ENCODE measurements at places on chromosomes 5 and 9.
A peak's percentile ranks its signal among the peaks of the same experiment; 100 is the strongest.

- DNase-seq, result no peak
Observed at GRCh38 chr5:141543053-141543452, 54.2 kb downstream of the PCDHGC5 start.

DNA sequence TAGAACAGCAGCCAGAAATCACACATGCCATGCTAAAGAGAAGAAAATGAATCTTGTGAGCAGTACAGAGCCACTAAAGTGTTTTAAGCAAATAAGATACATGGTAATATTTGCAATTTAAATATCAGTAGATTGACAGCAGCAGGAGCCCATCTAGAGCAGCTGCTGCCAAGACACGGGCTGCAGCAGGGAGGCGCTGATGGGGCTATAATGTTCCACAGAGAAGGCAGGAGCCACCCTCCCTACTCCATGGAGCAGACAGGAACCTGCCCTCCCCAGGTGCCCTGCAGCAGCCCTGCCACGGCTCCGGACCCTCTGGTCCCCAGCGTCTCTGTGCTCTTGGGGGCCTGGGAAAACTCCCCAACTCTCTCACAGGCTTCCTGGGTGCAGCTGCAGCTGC, 224.1 kb upstream of the ISL1 start:
- DNase-seq, result no peak

- no peak for DNase-seq
Observed at GRCh38 chr5:1321576-1321975, 23.3 kb downstream of the CLPTM1L start.

DNA sequence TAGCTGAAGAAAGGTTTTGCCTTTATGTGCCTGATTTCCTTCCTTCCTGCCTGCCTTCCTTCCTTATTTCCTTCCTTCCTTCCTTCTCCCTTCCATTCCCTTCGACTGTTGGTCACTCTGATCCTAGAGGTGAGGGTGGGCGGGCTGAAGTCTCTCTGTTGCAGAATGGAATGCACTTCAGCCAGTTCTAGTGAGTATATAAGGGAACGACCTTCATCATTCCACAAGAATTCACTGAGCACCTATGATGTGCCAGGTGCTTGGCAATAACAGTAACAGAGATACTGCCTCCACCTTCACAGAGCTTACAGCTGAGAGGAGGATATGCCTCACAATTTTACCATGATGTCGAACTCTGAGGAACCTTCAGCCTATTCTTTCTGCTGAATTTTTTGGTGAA, 8.7 kb upstream of the OR5C1 start:
- DNase-seq, result no peak

- DNase-seq, result no peak
Observed at GRCh38 chr9:94511134-94511954, 43.5 kb upstream of the PCAT7 start.

- DNase-seq, result no peak
Observed at GRCh38 chr9:130327781-130328348, 62.3 kb downstream of the HMCN2 start.

GRCh38 chr5:173581408-173582215, 34.8 kb downstream of the BOD1 start:
- DNase-seq, result peak; percentile 22

DNA sequence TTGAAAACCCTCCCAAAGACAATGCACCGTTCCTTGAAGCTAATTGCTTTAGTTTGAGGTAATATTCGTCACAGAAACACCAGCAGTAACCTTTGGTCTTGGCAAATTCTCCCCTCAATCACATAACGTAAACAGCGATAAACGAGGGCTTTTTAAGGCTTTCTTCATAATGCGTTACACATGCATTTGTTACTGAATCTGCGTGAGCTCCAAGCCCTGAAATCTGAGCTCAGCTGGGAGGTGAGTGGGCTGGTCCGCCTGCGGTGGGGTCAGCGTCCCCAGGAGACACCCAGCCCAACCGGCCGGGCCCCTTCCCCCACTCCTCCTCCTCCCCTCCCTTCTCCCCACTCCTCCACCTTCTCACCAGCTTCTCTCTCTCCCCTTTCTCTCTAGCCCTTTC, 91.1 kb downstream of the BARX1 start:
- DNase-seq, result no peak

DNA sequence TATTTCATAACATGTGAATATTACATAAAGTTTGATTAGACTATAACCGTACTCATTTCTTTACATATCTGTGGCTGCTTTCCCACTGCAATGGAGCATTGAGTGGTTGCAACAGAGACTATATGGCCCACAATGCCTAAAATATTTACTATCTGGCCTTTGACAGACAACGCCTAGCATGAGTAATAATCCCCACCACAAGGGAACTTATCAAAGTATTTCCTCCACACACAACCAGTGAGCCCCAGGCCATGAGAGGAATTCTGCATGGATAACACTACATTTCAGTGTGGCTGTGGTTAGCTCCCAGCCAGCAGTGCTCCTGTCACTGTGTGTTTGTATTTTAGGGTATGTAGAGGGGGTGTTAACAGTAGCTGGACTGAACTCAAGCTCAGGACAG, 54.8 kb downstream of the FAM81B start:
- DNase-seq, result no peak

DNA sequence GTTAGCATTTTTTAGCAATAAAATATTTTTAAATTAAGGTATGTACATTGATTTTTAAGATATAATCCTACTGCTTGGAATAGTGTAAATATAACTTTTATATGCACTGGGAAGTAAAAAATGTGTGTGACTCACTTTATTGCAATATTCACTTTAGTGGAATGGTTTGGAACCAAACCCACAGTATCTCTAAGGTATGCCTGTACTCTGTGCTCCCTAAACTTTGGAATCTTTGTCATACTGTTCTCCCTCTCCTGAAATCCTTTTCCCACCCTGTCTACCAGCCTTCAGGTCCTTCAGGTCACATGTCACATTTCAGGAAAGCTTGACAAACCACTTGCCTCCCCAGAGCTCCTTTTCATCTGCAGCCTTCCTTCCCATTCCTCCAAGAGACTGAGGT, 308.7 kb downstream of the SPOCK1 start:
- no peak for DNase-seq

GRCh38 chr5:170491479-170491878, 12.3 kb upstream of the KCNIP1 start:
- no peak for DNase-seq

GRCh38 chr9:126461608-126462007, 135.0 kb downstream of the MVB12B start:
- DNase-seq, result no peak

DNA sequence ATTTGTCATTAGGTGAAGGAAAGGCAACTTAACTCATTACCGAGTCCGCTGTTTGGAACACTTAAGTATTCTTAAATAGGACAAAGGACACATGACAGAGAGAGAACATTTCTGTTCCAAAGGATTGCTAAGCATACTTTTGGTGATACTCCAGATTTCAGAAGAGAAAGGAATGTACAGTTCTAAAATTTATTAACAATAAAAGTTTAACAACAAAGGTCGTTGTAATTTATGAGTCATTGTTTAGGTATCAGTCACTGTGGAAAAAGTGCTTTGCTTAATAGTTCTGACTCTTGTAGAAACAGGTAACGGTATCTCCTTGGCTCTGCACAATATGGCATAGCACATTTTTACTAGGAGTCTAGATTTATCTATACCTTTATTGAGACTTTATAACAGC, 36.3 kb upstream of the PAM start:
- no peak for DNase-seq

DNA sequence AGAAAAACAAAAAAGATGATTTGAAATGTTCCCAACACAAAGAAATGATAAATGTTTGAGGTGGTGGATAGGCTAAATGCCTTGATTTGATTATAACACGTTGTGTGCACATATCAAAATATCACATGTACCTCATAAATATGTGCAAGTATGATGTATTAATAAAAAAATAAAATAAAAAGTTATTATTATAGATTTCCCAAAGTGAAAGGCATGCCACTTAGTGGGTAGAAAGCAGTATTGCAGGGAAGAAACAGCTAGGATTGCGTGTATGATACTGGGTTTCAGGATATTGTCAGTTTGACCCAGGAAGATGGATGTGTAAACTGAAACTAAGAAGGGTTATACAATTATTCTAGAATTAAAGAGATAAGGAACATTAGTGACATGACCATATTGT, 3.6 kb upstream of the TMEM38B start:
- DNase-seq, result no peak

DNA sequence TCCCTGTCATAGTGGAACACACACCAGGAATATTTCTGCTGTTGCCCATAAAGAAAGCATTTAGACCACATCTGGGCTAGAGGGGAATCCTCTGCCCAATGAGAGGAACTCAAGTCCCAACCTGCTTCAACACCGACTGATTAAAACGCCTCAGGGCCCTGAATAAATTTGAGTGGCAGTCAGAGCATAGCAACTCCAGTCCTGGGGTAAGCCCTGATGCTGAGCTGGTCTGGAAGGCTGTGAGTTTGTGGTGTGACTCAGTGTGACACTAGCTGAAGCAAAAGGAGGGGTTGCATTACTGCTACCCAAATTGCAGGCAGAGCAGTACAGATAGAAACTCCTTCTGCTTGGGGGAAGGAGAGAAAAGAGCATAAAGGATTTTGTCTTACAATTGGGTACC, 148.3 kb downstream of the PRDM9 start:
- no peak for DNase-seq

GRCh38 chr5:127311349-127311748, 20.8 kb downstream of the MEGF10 start:
- no peak for DNase-seq

DNA sequence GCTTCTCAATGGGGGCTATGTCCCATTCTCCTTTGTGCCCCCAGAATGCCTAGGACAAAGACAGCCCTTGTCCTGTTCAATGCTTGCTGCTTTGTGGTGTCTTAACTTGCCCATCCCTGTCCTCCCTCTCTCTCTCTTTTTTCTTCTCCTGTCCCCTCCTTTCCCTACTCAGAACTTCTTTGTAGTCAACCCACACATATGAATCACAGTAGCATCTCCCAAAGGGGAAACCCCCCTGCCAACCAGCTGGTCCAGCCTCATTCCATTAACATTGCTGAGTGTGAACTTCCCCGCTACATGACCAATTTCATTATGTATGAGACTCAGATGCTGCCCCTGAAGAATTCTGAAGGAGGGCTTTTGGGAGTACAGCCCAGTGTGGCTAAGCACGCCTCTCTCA, 408.3 kb downstream of the ENC1 start:
- no peak for DNase-seq

DNA sequence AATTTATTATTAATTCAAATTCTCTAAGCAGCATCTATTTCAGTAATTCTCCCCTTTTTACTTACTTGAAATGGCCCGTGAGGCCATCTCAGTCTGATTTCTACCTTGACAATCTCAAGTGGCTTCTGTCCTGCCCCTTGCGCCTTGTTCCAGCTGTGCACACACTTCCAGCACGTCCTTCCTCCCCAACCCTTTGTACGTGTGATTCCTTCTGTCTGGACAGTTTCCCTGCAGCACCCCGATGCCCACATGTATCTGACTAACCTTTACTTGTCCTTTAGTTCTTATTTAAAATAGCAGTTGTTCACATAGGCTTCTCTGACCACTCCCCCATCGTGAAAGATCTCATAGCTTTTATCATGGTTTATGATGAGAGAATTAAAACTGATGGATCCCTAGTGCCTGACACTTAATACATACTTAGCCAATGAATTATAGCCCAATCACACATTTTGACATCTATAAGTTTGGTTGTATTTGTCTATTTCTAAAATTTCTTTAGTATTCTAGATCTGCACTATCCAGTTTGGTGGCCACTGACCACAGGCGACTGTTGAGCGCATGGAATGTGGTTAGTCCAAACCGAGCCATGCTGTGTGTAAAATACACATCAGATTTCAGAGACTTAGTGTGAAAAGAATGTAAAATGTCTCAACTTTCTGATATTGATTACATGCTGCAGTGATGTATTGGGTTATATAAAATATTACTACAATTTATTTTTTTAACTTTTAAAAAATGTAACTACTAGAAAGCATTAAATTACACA, 14.3 kb downstream of the ZBTB34 start:
- DNase-seq, result no peak

GRCh38 chr5:176596689-176597416, 13.1 kb downstream of the GPRIN1 start:
- peak; percentile 78 for DNase-seq

DNA sequence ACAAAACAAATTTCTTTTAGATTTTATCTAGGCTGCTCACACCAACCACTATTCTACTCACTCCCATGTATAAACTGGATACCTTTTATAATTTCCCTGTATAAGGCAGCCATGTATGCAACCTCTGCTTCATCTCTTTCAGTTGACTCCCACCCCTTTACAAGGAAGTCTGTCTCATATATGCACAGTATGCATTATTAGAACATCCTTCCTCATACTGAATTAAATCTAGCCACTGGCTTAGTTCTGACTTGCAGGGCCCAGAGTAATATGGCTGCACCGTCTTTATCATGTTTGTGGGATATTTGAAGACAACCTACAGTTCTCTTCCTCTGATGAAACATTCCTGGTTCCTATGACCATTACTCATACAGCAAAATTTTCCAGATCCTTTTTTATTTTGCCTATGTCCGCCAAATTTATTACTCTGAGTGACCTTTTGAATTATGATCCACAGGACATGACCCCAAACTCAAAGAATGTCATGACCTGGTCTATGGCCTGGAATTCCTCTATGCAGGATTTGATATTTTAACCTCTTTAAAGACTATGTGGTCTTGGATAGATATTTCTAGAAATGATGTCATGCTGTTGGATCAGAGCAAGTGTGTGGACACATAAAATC, 76.6 kb upstream of the ITGA1 start:
- no peak for DNase-seq

DNA sequence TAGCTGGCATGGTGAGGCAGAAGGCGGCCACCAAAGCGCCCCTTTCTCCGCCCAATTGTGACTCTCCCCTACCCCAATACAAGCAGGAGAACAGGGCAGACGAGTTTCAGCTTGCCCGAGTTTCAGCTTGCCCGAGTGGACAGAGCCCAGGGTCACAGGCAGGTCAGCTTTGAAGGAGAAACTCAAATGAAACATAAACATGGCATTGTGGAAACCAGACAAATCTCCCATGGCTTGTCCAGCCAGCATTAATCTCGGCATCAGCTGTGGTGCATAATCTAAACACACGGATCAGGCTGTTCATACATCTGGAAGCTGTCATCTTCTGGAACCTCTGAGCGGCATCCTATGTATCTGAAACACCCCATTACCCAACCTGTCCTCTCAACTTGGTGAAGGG, 16.9 kb downstream of the PTCH1 start:
- DNase-seq, result no peak

GRCh38 chr9:93100276-93100636, 4.2 kb downstream of the CARD19 start:
- DNase-seq, result no peak

- DNase-seq, result no peak
Observed at GRCh38 chr5:139549162-139549894, 11.8 kb upstream of the UBE2D2 start.

- DNase-seq, result peak; percentile 3
Observed at GRCh38 chr5:137888466-137888862, 793 bp upstream of the PKD2L2 start.

- no peak for DNase-seq
Observed at GRCh38 chr9:24090566-24090965, 264.5 kb upstream of the ELAVL2 start.

DNA sequence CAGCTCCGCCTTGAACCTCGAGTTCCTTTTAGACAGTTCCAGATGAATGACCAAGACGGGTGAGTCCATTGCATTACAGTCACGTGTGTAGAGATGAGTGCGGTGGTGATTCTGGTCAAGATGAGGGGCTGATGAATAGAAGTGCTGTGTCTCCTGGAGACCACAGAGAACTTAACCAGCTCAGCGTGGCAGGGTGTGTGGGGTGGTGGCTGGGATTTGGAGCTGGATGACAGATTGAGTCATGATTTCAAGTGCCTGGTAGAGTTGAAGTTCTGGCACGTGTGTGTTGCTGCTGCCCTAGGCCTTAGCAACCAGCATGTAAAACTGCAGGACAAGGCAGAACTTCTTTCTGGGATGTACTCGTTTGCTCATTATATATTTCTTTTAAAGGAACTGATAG, 53.3 kb downstream of the PRRC2B start:
- DNase-seq, result no peak
